Endothelial cell (in vitro differentiated cells): ENCODE measurements at places on chromosomes 7 and 10.

- DNase-seq = no peak
Measured at GRCh38 chr10:30238836-30239235, 110.2 kb downstream of the MTPAP start.

DNA sequence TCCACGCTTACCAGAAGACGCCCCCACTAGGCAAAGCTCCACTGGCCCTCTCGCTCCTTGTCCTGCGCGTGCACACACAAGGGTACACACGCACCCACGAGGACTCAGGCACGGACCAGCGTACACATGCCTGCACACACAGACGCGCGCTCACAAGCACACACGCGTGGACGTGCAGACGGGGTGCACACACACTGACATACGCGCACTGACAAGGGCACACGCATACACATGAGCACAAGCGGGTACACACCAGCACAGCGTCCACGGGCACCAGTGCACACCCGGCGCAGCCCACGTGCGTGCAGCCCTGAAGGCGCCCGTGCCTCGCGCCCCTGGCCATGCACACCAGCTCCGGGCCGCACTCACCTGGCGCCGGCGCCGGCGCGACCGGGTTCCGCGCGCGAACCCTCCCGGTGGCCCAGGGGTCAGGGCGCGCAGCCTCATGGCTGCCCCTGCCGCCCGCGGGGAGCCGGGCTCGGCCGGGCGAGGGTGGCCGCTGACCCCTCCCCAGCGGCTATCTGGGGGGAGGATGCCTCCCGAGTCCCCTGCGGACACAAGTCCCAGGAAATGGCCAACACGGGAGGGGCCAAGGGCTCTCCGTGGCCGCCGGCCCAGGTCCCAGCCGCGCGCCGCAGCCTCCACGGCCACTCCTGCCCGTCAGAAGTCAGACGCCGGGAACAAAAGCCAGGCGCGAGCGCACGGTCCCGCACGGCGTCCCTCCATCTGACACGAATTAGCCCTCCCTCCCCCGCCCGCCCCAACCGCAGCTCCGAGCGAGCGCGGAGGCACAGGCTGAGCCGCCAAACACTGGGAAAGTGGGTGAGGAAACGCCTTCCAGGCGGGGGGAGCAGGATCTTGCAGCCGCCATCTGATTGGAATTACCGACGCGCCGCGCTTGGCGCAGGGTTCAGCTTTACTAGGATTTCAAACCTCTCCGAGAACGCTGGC lies 45.0 kb downstream of the TNS3 start:
- DNase-seq = peak; percentile 25

DNA sequence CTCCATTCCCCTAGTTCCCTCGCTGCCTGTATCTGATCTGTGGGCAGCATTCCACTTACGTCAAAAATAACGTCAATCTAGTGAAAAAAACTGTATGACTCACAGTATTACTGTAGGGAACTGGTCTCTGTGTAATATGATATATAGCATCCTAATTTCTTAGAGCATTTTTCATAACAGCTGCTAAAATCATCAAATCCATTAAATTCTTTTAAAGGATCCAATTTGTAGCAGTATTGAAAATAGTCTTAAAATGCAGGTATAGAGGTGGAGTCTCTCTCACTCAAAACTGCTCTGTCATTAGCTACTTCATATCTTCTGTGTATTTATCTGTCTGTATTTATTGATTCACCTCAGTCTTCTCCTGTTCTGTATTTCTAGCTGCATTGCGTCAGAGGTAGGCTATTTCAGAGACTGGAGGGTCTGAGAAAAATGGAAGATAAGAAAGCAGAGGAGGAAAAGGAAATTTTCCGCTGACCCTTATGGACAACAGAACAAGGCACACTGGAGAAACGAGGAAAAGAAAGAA lies 59.9 kb downstream of the PON1 start:
- DNase-seq = no peak

DNA sequence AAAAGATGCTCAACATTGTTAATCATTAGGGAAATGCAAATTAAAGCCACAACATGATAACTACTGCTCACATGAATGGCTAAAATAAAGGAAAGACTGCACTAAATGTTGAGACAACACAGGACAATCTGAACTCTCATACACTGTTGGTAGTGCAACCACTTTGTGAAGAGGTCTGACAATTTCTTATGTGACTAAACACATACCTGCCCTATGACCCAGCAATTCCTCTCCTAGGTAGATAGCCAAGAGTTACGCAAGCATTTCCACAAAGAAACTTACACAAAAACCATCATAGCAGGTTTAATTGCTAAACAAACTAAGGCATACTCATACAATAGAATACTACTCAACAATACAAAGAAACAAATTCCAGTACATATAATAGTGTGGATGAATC lies 41.8 kb upstream of the HERPUD2 start:
- DNase-seq = no peak

DNA sequence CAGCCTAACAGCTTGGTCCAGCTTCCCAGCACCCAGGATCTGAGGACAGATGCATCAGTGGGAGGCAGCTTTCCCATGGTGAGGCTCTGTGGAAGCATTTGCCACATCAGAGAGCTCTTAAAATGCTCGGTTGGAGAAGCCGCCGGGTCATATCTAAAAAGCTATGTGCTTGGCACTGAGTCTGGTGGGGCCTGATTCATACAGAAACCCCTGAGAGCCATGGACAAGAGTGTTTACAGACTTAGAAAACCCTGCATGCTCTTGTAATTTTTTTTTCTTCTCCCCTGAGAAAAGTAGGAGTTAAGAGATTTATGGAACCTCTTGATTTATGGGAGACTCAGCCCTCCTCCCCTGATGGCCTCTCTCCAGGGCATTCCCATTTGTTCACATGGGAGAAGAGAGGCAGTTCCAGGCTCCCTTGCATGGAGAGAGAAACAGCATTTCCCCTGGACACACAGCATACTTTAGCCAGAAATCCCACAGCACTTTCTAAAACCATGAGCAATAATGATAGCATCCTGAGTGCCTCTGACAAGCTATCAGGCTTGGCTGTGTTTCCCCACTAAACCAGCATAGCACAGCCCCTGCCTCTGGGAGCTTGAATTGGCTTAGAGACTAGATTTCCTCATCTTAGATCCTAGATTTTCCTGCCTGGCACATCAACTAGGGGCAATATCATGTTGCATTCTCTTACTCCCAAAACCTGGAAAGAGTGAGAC lies 322.1 kb upstream of the AUTS2 start:
- no peak for DNase-seq

- DNase-seq = peak; percentile 98
Measured at GRCh38 chr7:2844153-2845033, at the start of gene GNA12. TSS of gene GNA12 (minus strand) at chr7:2844308. CDS start at chr7:2844161, 147 bp downstream.

DNA sequence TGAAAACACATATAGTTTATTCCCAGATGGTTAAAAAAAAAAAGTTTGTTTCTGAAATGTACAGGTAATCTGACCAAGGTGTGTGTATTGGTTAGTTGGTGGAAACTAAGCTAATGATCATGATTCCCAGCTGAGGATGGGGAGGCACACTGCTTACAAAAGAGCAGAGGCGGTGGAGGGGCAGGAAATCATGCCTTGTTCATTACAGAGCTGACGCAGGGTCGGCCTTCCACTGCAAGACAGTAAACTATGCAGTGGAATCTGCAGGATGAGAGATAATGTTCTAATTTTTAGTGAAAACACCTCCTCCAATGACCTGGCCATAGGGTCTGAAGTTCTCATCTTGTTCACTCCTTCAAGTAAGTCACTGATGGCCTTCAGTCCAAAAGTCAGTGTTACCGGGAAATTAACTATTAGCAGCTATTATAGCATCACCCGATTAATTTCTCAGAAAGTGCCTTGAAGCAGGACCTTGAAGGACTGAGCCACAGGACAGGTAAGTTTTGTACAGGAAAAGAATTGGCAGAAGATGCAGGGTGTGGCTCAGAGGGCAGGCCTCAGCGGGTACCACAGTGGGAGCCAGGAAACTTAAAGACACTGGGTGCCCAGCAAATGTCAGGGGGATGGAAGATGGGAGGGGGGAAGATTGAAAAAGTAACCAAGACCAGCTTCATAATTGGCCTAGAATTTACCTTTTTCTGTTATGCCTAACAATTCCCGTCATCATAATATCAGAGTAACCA lies 36.0 kb downstream of the MYOF start:
- DNase-seq = no peak

- no peak for DNase-seq
Measured at GRCh38 chr10:70368774-70369482, 13.5 kb downstream of the LRRC20 start.

GRCh38 chr7:140458201-140458600 lies 21.1 kb downstream of the MKRN1 start:
- no peak for DNase-seq

- DNase-seq = no peak
Measured at GRCh38 chr7:50227726-50228125, 76.8 kb upstream of the IKZF1 start.

GRCh38 chr7:8396294-8396693 lies 37.1 kb upstream of the NXPH1 start:
- no peak for DNase-seq

DNA sequence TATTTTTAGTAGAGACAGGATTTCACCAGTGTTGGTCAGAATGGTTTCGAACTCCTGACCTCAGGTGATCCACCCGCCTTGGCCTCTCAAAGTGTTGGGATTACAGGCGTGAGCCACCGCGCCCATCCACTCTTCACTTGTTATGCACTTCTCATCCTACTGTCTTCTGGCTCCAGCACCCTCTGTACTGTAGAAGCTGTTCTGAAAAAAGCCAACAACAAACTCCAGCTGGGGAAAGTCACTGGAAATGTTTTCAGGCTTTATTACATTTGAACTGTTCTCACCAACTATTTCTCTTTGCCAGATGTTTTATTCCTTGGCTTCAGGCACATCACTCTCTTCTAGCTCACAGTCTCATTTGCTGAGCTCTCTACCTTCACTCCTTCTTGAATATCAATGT lies 122.5 kb upstream of the EGR2 start:
- no peak for DNase-seq
